Spinal cord (tissue), 10 donors: ENCODE measurements at places on chromosomes 4 and X.

DNA sequence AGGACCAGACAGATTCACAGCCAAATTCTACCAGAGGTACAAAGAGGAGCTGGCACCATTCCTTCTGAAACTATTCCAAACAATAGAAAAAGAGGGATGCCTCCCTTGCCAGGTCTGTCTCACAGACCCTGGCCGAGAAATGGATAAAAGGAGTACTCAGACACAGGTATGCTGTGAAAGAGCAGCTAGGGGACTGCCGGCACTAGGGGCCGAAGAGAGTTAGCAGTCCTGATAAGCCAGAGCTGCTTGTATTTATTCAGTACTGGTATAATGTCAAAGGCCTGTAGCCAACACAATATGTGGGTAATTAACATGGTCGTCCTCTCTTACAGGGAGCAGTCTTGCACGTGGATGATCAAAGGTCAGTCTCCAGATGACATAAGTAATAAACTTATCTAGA is 1042.1 kb upstream of the LCORL start:
- no peak for DNase-seq

GRCh38 chrX:121120690-121121605 is 73.5 kb downstream of the GLUD2 start:
- DNase-seq = no peak

DNA sequence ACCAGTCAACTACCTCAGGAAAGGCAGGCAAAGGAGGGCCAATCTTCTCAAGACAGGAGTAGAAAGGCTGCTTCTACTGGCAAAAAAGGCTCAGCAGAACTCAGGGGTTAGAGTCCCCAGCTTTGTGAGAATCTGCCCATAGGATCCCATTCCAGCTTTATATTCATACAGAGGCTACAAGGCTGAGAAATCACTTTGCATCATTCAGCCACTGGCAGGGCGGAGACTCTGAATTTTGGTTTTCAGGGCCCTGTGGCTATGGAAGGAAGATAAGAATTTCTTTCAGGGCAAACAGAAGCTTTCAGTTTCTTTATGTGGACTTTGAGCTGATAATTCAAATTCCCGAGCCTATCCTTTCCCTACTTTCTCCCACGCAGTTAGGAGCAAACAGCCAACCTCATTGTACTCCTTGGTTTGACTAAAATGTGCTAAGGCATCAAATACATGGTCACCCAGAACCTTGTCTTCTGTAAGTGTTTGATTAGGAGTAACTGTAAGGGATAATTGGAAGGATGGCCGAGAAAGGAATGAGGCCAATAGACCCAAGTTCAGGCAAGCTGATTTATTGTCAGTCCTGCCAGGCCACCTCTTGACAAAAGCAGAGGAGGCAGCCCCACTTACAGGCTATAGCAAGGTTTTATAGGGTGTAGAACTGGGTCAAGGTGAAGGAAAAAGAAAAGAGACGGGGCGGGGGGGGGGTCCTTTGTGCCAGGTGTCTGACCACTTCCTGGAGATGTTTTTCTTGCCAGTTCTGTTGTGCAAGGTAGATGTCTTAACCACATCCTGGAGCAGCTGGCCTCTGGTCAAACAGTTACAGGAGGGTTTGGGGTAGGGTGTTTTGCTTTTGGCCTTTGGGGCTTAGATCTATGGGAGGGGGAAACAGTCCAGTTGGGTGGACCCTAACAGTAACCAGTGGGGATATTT is 165.3 kb upstream of the PPP1R2C start:
- DNase-seq = no peak

- DNase-seq = peak; percentile 62
Measured at GRCh38 chr4:141307241-141307689, 86.6 kb downstream of the ZNF330 start.

GRCh38 chr4:110139815-110140214 is 58.6 kb downstream of the ELOVL6 start:
- DNase-seq = no peak

DNA sequence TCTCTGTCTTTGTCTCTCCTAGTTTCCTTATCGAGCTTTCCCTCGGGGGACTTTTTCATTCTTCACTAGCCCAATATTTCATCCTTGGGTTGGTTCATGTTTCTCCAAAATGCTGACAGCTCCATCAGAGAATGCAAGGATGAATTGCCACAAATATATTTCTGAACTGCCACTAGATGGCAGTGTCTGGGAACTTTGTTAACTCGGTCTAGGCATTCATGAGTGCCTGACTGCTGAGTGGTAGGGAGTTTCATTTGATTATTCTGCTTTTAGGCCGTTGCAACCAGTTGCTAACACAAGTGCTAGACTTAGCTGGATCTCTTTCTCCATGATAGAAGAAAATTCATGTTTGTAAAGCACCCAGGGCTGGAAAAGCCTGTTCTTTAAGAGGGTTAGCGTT is 73.5 kb upstream of the RAP2C start:
- peak; percentile 80 for DNase-seq

- DNase-seq = no peak
Measured at GRCh38 chr4:159152181-159152580, 49.3 kb downstream of the RAPGEF2 start.
